ENCODE measurements at places on chromosomes 6 and 20. TPM values are rescaled to one million over a fixed set of nuclear protein-coding genes. Genes with fewer than 3 reads are reported as not detected.

DNA sequence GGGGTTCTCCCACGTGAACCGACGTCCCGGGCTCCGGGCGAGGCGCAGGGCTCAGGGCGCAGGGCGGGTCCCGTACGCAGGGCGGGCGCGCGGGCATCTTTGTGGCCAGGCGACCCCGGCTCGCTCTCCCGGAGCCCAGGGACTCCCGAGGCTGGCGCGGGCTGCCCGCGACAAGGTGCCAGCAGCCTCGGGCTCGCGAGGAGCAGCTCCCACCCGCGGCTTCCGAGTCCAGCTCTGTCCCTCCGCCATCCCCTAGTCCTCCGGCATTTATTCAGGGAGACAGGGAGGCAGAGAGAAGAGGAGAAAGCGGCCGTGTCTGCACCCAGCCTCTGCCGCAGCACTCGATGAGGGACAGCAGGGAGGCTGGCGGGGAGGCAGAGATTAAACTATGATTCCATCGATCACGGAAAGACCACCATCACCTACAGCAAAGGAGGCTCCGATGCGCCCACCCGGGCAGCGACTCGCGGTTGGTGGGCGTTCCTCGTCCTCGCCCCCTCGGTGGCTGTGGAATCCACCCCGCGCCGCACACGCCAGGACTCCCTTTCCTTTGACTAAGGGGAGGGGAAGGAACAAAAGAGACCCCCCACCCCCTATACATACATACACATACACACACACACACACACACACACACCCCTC lies 1.1 kb downstream of the RGS17 start:
- H3K27me3 ChIP-seq = peaks cover 41% of the 10 kb centered on the region
- DNase-seq = no peak
- no peaks in the 10 kb centered on the region for H3K36me3 ChIP-seq
- H3K4me1 ChIP-seq = peaks cover 7% of the 10 kb centered on the region
- no peak overlapping the region for H3K27ac ChIP-seq

DNA sequence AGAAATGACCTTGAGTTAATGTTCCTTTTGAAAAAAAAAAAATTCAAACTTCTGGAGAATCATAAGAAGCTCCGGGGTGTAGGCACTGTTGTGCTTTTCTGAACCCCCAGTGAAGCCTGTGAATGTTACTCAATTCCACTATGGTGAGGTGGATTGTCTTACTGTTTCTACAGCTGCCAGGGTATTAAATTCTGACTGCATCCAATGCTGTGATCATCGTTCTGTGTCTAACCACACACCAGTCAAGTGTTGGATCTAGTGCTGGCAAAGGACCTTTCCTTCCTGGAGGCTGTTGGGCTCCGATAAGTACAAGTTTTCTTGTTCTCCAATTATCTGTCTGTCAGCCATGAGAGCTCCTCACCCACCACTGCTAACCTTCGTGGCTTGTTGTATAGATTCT lies 162.0 kb upstream of the EPHA7 start:
- H3K4me1 ChIP-seq = no peaks in the 10 kb centered on the region
- H3K36me3 ChIP-seq = no peaks in the 10 kb centered on the region
- no peak for DNase-seq
- no peaks in the 10 kb centered on the region for H3K27me3 ChIP-seq
- H3K4me3 ChIP-seq = no peak overlapping the region

DNA sequence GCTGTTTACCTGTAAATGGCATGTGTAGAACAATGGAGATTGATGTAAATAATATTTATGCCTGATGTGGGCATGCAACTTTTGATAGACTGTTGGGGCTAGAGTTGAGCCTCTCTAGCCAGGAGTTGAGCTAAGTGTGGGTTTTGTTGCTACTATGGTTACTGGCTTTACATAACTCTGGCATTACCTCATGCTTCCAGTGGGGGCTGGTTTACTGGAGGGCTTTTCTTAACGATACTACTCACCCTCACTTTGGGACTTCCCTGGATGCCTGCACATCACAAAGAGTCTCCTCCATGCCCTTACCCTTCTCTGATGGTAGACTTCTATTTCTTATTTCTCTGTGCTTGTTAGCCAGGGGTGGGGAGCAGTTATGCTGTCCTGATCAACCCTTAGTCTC lies 524.6 kb upstream of the CDH4 start:
- no peak for DNase-seq
- H3K27me3 ChIP-seq = peaks cover 2% of the 10 kb centered on the region
- H3K36me3 ChIP-seq = no peaks in the 10 kb centered on the region
- no peak overlapping the region for H3K4me3 ChIP-seq

DNA sequence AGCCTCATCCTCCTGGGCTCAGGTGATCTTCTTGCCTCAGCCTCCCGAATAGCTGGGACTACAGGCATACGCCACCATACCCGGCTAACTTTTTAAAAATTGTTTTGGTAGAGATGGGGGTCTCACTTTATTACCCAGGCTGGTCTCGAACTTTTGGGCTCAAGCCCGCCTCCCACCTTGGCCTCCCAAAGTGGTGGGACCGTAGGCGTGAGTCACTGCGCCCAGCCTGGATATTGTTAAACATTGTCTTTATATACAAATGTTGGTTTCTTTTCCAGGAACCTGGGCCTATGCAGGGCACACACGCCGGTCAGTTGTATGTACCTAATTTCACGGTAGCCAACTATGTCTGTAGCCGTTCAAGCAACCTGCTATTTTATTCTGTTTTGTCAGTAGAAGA lies 60.1 kb downstream of the SYNJ2 start:
- peaks cover 25% of the 10 kb centered on the region for H3K36me3 ChIP-seq
- peaks cover 35% of the 10 kb centered on the region for H3K4me1 ChIP-seq
- H3K4me3 ChIP-seq = no peak overlapping the region
- no peak for DNase-seq
- no peak overlapping the region for H3K27ac ChIP-seq
- H3K27me3 ChIP-seq = no peaks in the 10 kb centered on the region

DNA sequence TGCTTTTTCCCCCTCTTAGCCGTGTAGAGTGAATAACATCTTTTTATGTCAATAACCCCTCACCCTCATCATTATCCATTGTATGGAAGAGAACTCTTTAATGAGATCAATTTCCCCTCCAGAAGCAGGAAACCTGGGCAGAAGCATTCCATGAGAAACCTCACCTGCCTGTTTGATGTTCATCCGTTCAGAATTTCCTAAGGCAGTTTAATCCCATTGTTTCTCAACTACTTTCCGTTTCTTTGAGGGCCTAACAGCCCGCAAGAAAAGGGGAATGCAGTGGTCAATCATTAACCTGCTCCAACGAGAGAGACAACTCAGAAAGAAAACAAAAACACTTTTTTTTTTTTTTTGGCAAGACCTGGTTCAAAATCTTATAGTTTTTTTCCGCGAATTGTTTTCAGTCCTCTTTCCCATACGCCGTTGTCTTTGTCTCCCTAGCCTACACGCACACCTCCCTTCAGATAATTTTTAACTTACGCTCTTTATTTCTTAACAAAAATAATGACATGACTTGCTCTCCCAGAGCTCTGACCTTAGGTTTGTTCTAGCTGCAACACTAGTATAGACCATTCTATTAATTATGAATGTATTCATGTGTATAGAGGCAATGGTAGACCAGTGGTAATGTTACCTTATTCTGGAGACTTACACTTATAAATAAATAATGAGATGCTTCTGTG lies 25.6 kb upstream of the ID4 start:
- no peak overlapping the region for H3K4me3 ChIP-seq
- H3K36me3 ChIP-seq = no peaks in the 10 kb centered on the region
- DNase-seq = no peak
- peaks cover 1% of the 10 kb centered on the region for H3K27me3 ChIP-seq

CLVS2 gene
- not detected for total RNA-seq

Measured in activated naive CD8-positive, alpha-beta T cell treated with anti-CD3 and anti-CD28 coated beads, Interleukin-2, amount 10 ng/mL, durations not matched to agents 7 days and 5 days (primary cell).